ENCODE measurements at places on chromosomes 6 and 20.

GRCh38 chr6:47633141-47633540, 65.2 kb upstream of the ADGRF4 start:
- DNase-seq: no peak

GRCh38 chr6:29561606-29562181, 2.2 kb upstream of the UBD start:
- DNase-seq: no peak

DNA sequence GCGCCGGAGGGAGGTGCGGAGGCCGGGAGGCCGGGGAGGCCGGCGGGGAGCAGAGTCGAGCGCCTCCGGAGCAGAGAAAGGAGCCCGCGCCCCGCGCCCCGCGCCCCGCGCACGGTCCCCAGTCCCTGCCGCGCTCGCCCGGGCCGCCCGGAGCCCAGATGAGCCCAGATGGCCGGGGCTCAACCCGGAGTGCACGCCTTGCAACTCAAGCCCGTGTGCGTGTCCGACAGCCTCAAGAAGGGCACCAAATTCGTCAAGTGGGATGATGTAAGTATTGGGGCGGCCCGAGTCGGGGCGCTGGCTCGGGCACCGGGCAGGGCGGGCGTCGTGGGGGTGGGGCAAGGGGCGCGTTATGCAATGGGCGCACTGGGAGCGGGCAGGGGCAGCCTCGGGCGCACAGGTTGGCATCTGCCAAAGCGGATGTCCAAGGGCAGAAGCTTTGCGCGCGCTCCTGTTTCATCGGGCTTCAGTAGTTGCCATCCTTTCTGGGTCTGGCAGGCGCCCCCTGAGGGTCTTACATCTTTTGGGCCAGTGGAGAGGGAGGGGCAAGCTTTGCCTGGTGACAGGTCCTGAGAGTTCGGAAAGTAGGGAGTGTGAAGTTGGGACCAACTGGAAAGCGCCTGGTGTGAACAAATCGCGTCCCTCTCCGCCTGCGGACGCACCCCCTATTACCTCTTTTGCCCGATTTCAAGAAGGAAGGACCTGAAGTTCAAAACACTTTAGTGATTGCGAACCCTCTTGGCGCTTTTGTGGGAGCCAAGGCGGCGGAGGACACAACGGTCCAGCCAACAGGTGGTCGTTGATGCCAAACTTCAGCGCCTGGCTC, 631 bp downstream of the PLCB1 start:
- no peak for DNase-seq

DNA sequence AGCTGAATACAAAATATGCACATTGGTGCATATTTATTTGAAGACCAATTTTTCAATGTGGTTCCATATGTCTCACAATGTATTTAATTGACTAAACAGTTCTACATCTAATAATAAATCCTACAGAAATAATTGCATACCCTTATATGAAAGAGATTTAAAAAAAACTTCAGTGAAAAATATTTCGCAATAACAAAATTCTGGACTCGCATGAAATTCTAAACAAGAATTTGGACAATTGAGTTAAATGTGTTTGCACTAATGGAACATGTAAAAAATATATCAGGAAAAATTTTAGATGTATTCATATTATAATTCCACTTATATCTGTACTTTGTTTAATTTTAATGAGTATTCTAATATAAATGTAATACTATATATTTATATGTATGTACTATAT, 1003.1 kb downstream of the EYS start:
- DNase-seq: no peak

- no peak for DNase-seq
These were observed 73.9 kb downstream of the BACH2 start for GRCh38 chr6:90222724-90223198.

- DNase-seq: no peak
These were observed 126.8 kb downstream of the FOXC1 start for GRCh38 chr6:1736346-1737105.

GRCh38 chr6:151772446-151772845, 35.0 kb upstream of the ESR1 start:
- DNase-seq: no peak

GRCh38 chr6:24060982-24061754, 64.8 kb upstream of the NRSN1 start:
- DNase-seq: no peak

- DNase-seq: no peak
These were observed 93.7 kb downstream of the DST start for GRCh38 chr6:56549014-56549413.

- DNase-seq: no peak
These were observed 362.6 kb downstream of the EPM2A start for GRCh38 chr6:145372671-145373151.

DNA sequence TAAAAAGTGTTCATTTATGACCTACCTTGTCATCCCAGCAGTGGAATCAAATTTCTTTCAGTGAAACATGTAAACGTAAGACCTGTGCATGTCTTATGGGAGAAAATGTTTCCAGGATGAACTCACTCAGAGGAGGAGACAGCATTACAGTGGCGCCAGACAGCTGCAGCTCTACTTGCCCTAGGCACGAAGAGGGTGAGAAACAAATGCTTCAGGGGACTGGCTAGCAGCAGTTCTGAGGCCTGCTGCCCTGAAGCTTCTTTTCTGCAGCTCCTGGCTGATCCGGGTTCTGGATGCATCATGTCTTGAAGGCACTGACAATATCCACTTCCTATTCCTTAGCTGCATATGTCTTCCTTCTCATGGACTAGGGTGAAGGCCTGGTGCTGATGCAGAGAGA, 120.2 kb downstream of the QRSL1 start:
- DNase-seq: no peak

- no peak for DNase-seq
These were observed 19.5 kb upstream of the SIRT5 start for GRCh38 chr6:13554929-13555333.

GRCh38 chr6:67541586-67541985, 1093.5 kb upstream of the ADGRB3 start:
- DNase-seq: no peak

- no peak for DNase-seq
These were observed 104.4 kb upstream of the PRL start for GRCh38 chr6:22401206-22401605.

- no peak for DNase-seq
These were observed 184.2 kb upstream of the FOXQ1 start for GRCh38 chr6:1127597-1128288.

GRCh38 chr6:116648156-116648555, 20.4 kb downstream of the ZUP1 start:
- DNase-seq: no peak

GRCh38 chr6:106106276-106107042, 20.3 kb downstream of the PRDM1 start:
- no peak for DNase-seq

DNA sequence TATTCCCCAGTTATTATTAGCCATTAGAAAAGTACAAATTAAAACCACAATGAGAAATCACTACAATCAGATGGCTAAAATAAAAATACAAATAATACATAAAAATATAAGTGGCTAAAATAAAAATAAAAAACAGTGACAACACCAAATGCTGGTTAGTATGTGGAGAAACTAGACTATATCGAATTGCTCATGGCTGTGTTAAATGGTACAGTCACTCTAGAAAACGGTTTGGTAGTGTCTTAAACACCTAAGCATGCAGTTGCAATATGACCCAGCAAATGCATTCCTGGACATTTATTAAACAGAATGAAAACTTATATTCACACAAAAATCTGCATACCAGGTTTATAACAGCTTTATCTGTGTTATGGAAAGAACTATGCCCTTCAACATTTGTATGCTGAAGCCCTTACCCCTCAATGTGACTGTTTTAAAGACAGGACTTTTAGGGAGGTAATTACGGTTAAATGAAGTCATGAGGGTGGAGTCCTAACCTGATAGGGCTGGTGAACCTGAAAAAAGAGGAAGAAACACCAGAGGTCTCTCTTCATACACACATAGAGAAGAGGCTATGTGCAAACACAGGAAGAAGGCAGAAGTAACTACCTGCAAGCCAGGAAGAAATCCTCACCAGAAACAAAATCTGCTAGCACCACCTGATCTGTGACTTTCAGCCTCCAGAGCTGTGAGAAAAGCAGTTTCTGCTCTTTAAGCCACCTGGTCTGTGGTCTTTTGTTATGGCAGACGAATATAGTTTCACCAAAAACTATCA, 84.9 kb downstream of the ASCC3 start:
- DNase-seq: no peak

DNA sequence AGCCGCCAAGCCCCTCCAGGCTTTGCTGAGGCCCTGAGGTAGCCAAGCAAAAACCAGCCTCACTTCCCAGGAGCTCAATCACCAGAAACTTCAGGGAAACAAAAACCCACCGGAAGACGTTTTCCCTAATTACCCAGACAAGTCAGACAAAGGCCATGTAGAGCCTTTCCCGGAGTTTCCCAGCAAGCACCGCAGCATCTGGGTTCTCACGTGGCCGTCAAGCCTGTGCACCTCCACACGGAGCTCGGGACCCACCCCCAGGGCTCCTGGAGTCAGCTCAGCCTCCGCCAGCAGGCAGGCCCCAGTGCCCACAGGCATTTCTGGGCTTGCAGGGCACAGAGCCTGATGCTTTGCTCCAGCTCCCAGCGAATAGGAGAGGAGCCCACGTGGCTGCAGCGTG, 10.1 kb upstream of the MRGBP start:
- no peak for DNase-seq

DNA sequence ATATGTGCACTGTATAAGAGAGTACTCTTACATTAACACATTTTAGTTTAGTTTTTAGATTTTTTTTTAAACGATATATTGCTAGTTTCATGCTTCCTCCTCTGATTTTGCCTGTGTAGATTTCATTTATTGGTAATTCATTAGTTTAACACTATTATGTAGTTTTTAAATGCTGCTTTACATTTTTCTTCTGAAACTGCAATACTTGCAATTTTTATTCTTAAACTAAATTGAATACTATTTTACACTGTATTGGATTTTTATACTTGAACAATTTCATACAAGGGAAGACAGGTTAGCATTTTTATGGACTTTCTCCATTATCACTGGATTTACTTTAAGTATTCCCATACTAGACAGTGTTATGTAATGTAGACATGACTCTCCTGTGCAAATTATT, 12.2 kb downstream of the RBM24 start:
- no peak for DNase-seq

DNA sequence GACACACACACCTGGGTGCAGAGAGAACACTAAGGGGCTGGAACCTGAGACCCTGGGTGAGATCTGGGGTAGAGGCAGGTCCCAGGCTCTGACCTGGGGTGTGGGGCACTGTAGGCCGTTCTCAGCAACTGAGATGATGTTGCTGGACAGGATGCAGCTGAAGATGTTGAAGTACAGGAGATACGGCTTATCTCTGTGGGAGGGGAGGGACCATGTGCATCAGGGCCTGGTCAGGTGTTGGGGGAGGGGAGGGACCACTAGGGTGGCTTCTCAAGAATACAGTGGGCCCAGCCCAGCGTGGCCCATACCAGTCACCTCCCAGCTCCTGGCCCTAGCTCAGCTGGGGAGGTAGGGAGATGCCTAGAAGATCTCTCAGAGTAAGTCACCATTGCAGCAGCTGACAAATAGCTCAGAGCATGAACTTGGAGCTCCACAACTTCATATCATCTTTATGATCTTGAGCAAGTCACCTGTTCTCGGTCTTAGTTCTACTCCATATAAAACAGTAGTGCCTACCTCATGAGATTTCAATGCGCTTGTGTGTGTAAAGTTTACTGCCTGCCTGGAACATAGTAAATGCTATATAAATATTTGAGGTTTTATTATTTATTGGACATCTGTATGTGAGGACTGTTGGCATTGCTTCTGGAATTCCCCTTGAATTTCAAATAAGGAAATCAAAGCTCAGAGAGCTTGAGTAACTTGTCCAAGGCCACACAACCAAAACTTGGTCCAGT, 3.8 kb downstream of the SLC44A4 start:
- no peak for DNase-seq

DNA sequence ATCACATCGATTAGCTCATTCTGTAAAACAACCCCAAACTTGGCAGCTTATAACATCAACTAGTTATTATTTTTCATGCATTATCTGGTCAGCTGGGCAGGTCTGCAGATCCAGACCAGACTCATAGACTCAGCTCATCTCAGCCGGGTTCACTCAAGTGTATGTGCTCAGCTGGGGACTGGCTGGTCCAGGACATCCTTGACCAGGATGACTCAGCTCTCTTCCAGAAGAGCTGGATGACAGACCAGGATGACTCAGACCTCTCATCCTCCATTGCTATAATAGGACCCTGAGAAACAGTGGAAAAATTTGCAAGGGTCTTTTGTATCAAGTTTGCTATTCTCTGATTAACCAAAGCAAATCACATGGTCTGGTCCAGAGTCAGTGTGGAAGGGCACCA, 312.5 kb upstream of the PLCB4 start:
- DNase-seq: no peak

GRCh38 chr6:115972679-115973078, 88.0 kb downstream of the FRK start:
- no peak for DNase-seq

- DNase-seq: no peak
These were observed 47.0 kb downstream of the TCP11 start for GRCh38 chr6:35094183-35094582.

GRCh38 chr6:163776196-163776905, 361.8 kb downstream of the QKI start:
- DNase-seq: no peak

DNA sequence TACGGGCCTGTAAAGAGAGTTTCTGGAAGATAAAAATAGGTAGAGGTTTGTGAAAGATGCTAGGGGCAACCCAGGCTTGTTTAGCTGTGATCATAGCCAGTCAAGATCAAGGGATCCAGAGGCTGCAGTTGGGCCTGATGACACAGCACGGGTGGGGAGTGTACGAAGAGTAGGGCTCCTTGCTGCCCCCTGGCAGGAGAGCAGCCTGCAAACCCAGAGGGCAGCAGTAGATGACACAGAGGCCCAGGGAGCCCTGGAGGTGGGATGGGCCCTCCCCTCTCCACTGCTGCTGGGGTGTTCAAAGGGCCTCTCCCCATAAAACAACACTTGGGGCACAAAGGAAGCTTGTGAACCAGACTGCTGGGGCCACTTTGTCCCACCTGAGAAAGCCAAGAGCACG, 47.2 kb downstream of the VEGFA start:
- DNase-seq: no peak

GRCh38 chr6:39980839-39981580, 46.7 kb upstream of the MOCS1 start:
- no peak for DNase-seq

DNA sequence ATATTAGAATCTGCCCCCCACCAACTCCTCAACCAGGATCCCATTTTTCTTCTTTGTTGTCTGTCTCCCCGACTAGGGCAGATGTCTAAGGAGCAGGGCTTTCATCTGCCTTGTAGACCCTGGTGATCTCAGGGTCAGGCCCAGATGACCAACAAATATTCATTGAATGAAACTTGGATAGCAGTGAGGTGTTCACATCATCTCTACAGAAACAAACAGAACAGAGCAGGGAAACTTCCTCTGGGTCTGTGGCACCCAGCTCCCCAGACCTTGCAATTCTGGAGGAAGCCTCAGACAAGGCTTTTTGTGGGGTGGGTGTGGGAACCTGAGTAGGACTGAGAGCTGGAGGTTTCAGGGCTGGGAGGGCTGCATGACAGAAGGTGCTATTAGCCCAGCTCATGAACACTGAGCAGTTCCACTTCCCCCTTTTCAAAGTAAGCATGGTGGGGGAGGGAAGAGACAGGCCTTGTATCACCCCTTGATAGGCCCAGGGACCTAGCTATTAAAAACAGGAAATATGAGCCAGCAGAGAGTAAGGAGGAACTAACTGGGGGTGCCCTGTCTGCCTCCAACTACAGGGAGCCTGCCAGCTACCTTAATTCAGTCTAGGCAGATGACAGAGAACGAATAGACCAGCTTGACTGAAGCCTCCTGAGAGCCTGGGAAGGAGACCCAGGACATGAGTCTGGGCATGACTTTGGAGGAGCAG, 37.3 kb upstream of the TOP1 start:
- DNase-seq: no peak

- DNase-seq: no peak
These were observed 60.9 kb downstream of the SAMD3 start for GRCh38 chr6:130161683-130162404.

Measured in stimulated activated CD8-positive, alpha-beta memory T cell treated with anti-CD3 and anti-CD28 coated beads, Interleukin-2, amount 100 ng/mL, for 1 hour (primary cell).